ENCODE measurements at places on chromosomes 13 and 19.

GRCh38 chr13:79361299-79361698 is 44.8 kb downstream of the RBM26 start:
- DNase-seq: no peak

DNA sequence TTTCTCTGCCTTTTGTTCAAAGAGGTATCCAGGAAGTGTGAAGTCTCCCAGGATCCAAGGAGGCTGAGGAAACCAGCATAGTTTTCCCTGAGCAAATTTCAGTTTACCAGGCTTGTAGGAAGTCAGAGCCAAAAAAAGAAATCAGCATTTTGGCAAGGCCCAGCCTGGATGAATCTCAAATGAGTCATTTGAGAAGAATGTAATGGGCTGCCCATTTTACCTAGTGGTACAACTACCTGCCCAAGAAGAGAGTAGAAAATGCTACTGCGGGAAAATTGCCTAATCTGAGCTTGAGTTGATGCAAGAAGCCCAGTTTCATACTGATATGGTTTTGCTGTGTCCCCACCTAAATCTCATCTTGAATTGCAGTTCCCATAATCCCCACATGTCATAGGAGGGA is 284.1 kb upstream of the ZNF507 start:
- no peak for DNase-seq

DNA sequence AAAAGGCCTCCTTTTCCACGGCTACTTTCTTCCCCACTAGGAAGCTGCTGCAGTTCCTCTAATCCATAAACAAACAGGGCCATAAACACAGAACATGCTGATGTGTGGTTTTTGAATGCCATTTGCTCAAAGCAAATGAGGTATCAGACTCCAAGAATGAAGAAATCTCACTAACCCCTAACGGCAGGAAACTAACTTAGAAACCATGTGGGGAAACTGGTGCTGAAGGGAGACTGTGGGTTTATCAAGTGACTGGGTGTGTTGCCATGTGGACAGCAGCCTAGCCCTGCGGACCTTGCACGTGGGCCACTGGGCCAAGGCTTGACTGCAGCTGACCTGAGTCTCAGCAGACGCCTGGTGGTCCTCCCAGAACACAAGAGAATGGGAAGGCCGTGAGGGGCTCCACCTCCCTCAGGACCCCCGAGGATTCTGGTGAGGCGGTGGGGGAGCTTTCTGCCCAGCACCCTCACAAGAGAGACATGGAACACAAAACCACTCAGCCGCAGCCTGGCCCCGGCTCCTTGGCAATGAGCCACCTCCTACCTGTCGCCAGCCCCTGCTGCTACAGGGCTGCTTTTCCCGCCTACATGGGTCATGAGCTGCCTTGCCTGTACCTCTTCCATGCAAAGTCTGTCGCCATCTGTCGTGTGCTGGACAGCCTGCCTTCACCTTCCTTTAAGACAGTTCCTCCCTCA is 10.6 kb downstream of the SLC15A1 start:
- no peak for DNase-seq

GRCh38 chr19:44005973-44006372 is 3.2 kb downstream of the ZNF230 start:
- no peak for DNase-seq

Data from T-cell (primary cell).